DMS 273 treated with DMSO at 0.1 percent for 48 hours (cell line): ENCODE measurements at places on chromosomes 6 and 20.

- no peak for DNase-seq
Observed at GRCh38 chr6:13190376-13190775, 138.0 kb downstream of the TBC1D7 start.

- no peak for DNase-seq
Observed at GRCh38 chr20:63343460-63344445, 17.4 kb downstream of the CHRNA4 start.

- DNase-seq = no peak
Observed at GRCh38 chr6:13586603-13587542, 12.5 kb downstream of the SIRT5 start.

DNA sequence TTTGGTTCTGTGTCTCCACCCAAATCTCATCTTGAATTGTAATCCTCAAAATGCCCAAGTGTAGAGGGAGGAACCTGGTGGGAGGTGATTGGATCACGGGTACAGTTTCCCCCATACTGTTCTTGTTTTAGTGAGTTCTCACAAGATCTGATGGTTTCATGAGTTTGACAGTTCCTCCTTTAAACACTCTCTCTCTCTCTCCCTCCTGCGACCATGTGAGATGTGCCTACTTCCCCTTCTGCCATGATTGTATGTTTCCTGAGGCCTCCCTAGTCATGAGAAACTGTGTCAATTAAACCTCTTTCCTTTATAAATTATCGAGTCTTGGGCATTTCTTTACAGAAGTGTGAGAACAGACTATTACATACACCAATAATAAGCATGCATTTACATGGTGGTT lies 12.1 kb upstream of the EYS start:
- no peak for DNase-seq

- peak; percentile 13 for DNase-seq
Observed at GRCh38 chr6:36851149-36851614, 11.9 kb upstream of the CPNE5 start.

GRCh38 chr6:5785249-5785648 lies 221.5 kb downstream of the NRN1 start:
- no peak for DNase-seq

- DNase-seq = no peak
Observed at GRCh38 chr6:98797217-98797994, 37.0 kb upstream of the POU3F2 start.

- no peak for DNase-seq
Observed at GRCh38 chr6:25714765-25715164, 39.8 kb upstream of the SLC17A4 start.

GRCh38 chr20:50605136-50605535 lies 86.2 kb downstream of the RIPOR3 start:
- no peak for DNase-seq

DNA sequence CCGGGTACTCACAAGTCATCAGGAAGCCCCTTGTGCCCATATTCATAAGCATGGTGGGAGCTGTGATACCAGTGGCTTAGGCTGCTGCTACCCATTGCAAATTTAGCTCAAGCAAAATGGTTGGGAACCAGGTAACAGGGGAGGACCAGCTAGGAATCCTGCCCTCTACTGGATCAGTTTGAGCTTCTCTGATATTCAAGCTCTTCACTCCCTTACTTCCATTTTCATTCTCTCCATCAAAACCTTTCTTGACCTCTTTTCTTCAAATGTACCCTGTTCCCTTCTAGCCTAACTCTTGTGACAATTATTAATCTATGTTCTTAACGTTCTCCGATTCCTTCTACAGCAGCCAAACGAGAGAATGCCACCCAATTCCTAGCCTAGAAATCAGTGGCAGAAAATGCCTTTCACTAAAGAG lies 9.7 kb downstream of the NOL7 start:
- peak; percentile 7 for DNase-seq

DNA sequence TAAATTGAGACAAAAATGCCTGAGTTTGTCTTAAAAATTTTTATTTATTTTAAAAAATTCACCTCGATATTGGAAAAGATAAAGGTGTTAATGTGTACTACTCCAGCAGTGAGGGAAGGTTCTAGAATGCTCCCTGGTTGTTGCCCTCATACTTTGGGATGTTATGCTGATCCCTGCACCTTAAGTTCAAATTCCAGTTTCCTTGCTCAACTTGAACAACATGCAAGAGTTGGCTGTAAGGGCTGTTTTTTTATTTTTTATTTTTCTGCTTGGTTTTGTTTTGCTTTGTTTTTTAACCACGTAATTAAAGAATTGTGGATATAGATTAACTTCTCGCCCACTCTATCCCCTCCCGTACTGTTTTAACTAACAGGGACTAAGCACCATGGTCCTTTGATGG lies 158.7 kb upstream of the CITED2 start:
- no peak for DNase-seq

- no peak for DNase-seq
Observed at GRCh38 chr6:168804331-168804730, 363.3 kb downstream of the SMOC2 start.
